Suppressor macrophage treated with lipopolysaccharide for 4 hours (primary cell): ENCODE measurements at places on chromosomes 12 and 14.

DNA sequence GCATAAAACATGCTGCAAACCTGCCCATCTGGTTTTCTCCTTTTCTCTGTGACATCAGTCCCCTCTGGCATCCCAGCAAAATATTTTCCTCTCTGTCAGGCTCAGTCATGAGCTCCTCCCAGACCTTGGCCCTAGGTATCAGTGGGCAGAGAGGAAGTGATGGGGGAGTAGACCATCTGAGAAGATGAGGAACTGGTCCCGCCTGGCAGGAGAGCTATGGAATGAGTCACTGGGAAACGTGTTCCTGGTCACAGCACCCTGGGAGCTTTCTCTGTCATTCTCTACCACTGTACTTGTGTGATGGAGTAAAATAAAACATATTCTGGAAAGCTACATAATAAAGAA, 5.0 kb upstream of the SRSF9 start:
- peak; percentile 89 for DNase-seq

DNA sequence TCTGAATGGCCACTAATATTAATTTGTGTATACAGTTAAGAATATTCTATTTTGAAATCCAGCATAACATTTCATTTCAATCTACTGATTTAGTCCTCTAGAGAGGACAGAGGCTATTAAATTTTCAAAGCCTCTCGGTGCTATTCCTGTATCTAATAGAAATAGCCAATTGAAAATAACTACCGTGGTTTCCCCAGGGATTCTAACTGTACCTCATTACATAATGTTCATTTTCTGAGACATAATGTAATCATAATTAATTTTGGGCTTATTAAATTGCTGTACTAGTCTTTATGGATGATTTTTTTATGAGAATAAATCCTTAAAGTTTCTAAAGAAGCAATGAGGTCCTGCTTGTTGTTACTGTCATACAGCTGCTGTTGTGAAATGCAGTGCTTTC, 38.6 kb upstream of the ACSS3 start:
- DNase-seq, result no peak

- no peak for DNase-seq
Measured at GRCh38 chr14:83483063-83483462, 1949.4 kb upstream of the SEL1L start.

DNA sequence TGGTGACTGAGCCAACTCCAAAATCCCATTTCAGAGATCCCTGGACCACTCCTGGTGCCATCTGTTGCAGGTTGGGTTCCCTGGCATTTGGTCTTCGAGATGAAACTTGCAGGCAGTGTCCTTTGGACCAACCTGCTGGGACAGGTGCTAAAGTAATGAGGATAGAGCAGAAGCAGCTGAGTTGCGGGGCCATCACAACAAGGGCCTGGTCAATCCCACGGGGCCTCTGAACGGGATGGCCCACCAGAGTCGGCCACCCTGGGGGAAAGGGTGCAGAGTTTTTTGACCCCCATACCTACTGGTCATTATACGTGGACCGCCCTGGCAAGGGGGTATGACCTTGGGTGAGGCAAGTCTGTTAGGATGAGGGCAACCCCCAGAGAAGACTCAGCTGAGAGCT, 39.3 kb downstream of the DLK1 start:
- no peak for DNase-seq

- peak; percentile 78 for DNase-seq
Measured at GRCh38 chr14:67487937-67488893, at the start of gene TMEM229B. Gene TMEM229B, minus strand, starts transcription at chr14:67488721. Its CDS starts 14,798 bp downstream, at chr14:67473923.

DNA sequence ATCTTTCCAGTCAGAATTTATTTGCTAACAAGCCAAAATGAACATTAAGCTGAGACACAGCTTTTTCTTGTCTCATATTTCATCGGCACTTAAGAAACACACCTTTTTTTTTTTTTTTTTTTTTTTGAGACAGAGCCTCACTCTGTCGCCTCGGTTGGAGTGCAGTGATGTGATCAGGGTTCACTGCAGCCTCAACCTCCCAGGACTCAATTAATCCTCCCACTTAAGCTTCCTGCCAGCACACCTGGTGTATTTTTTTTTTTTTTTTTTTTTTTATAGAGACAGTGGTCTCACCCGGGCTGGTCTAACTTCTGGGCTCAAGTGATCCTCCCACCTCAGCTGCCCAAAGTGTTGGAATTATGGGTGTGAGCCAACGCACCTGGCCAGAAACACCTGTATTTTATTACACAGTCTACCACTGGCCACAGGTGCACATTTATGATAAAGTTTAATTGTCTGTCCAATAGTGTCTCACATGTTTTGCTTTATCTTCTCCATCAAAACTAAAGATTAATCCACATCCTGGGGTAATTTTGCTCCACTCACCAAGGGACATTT, 62.7 kb downstream of the C2CD5 start:
- no peak for DNase-seq

DNA sequence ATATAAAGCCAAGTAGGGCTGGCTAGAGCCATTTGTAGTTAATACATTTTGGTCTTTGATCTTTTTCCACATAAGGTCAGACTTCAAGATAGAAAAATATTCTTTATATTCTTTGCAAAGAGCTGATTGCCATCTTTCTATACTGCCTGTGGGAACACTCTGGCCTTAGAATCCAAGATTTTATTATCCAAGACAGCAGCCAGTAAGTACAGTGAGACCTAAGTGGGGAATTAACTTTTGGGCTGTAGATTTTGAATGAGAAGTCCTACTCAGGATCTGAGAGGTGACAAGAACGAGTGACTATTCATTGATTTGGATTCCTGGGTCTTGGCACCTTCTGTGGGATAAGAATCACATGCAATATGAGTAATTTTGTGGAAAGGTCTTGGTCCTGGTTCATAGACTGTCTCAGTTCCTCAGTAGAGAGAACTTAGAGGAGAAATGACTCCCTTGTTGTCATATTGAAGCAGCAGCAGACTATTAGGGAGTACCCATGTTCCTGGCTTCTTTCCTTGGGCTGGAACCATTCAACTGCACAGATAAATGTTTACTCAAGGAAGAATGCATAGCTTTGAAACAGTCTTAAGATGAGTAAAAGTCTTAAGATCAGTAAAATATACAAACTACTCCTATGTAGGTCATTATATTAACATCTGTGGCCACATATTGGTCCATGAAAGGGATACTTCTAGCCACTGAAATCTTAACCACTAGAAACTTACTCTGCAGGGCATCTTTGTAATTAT, 353.8 kb downstream of the RAD51B start:
- DNase-seq, result no peak
